ENCODE measurements at places on chromosomes 7 and 10. TPM values are rescaled to one million over a fixed set of nuclear protein-coding genes. Genes with fewer than 3 reads are reported as not detected.
A peak's percentile ranks its signal among the peaks of the same experiment; 100 is the strongest.

NPFFR1 gene
- 0.56 TPM for polyA plus RNA-seq

MSMB gene
- not detected for polyA plus RNA-seq

OR2A5 gene
- polyA plus RNA-seq = not detected

CNNM2 gene
- polyA plus RNA-seq = 12.5 TPM

TSPAN12 gene
- 0.98 TPM for polyA plus RNA-seq

MET gene
- polyA plus RNA-seq = 27.7 TPM

NUTM2E gene
- not detected for polyA plus RNA-seq

RBM20 gene
- polyA plus RNA-seq = 0.17 TPM

CDHR3 gene
- polyA plus RNA-seq = 2.1 TPM

SFXN2 gene
- polyA plus RNA-seq = 5.7 TPM

RADIL gene
- polyA plus RNA-seq = 15.3 TPM

- DNase-seq = no peak
Observed at GRCh38 chr10:70078329-70078728, 25.7 kb downstream of the MACROH2A2 start.

- DNase-seq = peak; percentile 45
Observed at GRCh38 chr10:113454341-113455061, 98.4 kb upstream of the HABP2 start.

DNA sequence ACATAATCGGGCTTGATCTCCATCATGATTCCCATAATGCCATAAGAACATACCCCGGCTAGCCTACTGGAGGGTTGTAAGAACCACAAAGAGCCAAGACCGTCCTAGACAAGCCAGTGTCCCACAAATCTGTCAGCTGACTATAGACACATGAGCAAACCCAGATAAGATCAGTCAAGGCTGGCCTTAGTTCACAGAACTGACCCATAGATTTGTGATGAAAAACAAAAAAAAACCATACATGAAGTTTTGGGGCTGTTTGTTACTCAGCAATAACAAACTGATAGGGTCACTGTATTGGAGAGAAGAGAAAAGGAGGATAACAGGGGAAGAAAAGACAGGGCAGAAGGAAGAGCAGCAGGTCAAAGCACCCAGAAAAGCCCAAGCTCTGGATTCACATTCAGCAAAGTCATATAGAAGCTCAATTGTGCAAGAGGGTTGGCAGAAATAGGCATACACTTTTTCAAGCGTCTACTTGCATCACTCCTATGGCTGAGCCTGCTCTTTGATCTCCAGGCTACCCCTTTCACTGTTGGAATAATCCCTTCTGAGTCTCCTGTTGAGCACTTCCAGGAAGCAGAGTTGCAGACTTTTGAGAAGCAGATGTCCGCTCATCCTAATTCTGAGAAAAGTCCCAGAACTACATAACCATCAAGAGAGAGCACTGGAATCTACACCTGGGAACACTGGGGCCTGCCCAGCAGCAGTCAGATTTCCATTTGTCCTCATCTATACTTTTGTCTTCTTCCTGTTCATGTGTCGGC lies 122.0 kb upstream of the HABP2 start:
- DNase-seq = no peak

GRCh38 chr7:124171068-124171467 lies 138.2 kb upstream of the TMEM229A start:
- peak; percentile 65 for DNase-seq

- DNase-seq = no peak
Observed at GRCh38 chr10:130817046-130817624, 494.4 kb downstream of the TCERG1L start.

- DNase-seq = no peak
Observed at GRCh38 chr10:88346144-88346977, 236.8 kb downstream of the RNLS start.

DNA sequence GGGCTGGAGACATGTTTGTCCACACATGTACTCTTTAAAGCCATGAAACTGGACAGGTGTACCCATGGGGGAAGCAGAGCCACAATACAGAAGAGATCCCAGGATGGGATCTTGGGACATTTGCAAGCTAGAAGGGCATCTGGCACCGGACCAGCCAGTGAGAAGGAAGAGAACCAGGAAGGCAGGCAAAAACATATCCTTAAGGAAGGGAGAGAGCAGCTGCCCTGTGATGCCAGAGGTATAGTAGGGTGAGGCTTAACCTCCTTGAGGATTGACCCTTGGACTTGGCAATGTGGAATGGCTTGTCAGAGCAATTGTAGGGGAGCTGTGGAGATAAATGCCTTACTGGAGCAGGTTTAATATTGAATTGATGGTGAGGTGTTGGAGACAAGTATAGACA lies 17.9 kb upstream of the SUV39H2 start:
- no peak for DNase-seq

GRCh38 chr10:97184971-97185325 lies 811 bp downstream of the SLIT1 start:
- DNase-seq = no peak

DNA sequence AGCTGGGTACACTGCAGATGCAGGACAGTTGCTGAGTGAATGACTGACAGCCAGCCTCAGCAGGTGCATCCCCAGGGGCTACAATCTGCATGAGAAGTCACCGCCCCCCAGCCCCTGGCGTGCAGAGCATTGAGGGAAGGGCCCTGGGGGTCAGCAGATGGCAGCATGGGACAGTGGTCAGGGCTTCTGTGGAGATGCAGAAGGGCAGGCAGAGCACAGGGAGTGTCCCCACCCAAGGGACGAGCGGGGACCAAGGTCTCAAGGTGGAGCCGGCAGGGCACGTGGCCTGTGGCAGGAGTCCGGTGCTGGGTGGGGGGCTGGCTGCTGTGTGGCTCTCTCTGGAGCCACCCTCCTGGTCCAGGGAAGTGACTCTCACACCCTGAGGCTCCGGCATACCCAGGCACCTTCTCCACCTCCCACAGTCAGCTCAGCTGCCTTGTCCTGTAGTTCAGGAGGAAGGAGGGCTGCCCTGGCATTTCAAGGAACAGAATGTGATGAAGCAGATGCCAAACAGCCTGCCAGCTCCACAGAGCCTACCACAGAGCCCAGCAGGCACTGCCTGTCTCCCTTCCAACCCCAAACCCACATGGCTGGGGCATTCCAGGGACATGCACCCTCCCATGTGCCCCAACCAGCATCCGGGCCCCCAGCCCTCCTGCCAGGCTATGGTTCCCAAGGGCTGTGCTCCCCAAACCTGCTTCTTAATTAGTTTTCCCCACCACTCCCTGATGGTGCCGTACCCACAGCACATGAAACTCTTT lies 114.5 kb downstream of the TMEM130 start:
- no peak for DNase-seq

DNA sequence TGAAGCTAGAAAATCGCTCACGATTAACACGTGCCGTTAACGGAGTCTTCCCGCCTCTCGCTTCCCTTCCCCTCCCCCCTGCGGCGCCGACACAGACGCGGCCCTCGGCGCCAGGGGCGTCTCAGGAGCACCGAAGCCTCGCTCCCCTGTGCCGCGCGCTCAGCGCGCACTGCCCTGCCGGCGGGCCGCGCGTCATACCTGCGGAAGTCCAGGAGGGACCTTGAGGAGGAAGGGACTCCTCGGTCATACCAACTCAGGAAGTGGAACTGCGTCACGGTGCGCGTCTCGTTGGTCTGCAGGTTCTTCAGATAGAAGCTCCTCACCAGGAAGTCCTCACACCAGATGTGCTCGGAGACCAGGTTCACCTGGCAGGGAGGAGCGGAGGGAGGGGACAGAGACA lies 239.6 kb downstream of the DNAJB6 start:
- DNase-seq = no peak

DNA sequence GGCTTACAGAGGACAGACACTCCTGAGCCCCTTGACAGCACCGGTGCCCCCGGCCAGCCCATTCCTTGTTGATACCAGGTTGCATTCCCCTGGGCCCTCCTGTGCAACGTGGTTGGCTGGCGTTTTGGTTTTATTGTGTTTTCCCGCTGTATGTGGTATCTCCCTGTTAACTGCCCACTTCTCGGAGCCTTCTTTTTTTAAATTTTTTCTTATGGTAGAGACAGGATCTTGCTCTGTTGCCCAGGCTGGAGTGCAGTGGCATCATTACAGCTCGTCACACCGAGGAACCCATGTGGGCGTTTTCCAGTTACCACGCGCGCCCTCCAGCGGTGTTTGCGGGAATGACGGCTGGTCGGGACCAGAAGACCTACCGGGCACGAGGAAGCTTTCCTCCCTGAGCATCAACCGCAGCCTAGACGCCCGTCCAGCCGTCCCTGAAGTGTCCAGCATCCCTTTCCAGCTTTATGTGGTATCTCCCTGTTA lies 16.9 kb upstream of the ZFAND2A start:
- no peak for DNase-seq
